ENCODE measurements at places on chromosomes 7 and 10.
A peak's percentile ranks its signal among the peaks of the same experiment; 100 is the strongest.

GRCh38 chr7:10644849-10645248 is 328.8 kb upstream of the PHF14 start:
- no peak for DNase-seq

GRCh38 chr7:28984631-28985030 is 26.5 kb upstream of the TRIL start:
- peak; percentile 46 for DNase-seq

DNA sequence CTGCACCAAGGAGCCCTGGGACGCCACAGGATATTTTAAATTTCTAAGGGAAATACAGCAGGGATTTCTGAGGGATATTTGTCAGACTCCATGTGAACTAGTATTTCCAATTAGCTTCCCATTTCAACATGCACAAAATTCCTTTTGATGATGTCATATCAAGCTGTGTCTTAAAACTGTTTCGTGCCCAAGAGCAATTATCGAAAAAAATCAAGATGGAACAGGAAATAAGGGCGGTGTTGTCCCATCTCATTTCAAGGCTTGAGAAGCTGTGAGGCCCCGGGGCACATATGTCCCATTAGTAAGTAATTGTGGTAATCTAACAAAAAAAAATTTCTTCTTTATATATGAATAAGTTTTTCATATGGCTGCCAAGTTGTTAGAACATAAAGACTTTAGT is 47.4 kb downstream of the PPP1R17 start:
- no peak for DNase-seq

DNA sequence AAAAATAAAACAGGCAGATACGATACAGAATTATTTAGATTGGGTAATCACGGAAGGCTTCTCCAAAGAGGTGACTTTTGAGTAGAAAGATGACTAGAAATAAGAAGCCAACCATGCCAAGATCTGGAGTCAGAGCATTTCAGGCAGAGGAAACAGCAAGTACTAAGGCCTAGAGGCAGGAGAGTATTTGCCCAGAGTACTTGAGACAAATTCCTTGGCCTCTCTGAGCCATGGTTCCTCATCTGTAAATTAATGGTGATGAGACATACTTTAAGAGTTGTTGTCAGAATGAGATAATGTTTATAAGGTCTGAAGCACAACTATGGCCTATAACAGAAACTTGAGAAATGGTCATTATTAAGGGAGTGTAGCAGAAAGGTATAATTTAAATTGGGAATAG is 15.8 kb upstream of the GPR37 start:
- DNase-seq = no peak

DNA sequence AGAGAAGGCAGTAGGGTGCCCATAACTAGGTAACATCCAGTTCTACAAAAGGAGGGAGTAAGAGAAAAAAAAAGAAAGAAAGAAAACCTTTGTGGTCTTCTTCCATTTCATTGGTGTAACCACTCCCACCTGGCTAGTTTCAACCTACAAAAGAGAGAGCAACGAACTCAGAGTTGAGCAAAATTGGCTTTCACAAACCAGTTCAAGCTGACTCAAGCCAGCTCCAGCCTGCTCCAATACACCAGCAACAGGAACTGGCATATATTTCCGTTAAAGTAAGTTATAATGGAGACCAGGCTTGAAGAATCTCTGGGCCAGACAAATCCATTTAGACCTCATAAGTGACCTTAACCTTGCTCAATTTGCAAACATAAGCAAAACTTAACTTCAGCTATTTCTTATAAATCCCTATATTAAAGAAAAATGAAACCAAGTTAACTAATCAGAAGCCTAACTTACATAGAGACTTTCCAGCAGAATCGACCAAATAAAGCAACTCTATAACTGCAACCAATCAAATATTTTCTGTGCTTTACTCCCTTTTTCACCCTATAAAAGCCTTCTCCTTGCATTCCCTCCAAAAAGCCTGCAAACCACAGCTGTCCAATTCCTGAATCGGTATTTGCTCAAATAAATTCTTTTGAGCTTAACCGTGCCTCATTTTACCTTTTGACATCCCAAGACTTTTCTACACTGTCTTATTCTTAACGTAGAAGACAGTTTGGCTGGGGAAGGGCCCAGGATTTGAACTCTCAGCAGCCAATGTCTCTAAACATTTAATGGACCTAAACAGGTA is 10.1 kb downstream of the ANKRD22 start:
- no peak for DNase-seq

GRCh38 chr10:16787361-16787791 is 29.8 kb downstream of the RSU1 start:
- DNase-seq = no peak

- no peak for DNase-seq
Measured at GRCh38 chr7:28481091-28481926, 69.0 kb downstream of the CREB5 start.

GRCh38 chr10:110863361-110863760 is 8.4 kb upstream of the PDCD4 start:
- no peak for DNase-seq

DNA sequence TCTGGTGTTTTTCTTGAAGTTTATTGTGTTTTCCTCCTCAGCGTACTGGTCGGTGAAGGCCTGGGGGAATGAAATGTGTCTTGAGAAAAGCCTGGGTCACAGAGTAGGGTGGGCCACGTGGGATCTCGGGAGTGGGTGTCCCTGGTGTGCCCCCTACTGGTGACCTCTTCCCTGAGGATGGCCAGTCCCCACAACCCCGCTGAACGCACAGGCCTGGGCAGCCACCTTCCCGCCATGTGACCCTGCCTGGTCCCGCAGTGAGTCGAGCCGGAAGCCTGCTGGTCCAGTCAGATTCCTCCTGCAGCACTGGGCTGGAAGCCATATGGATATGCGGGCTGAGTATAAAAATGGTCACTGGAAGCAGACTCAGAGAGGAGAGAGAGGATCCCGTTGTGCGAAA is 52.9 kb upstream of the GNA12 start:
- no peak for DNase-seq

DNA sequence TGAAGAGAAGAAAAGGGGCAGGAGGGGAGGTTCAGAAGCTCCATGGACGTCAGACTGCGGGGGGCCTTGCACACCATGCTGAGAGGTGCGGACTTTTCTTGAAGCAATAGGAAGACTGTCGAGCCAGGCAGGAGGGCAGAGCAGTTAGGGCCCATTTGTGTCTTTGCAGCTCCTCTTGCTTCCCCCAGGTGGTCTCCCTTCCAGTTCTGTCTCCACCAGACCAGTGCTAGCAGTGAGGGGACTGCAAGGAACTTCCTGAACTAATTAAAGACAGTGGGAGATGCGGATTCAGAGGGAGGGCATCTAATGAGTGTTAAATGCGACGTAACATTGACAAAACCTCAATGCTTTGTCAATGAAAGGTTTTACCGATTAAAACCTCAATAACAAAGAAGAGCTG is 225.4 kb downstream of the USP6NL start:
- no peak for DNase-seq

- peak; percentile 21 for DNase-seq
Measured at GRCh38 chr10:116268976-116269375, 4.0 kb downstream of the GFRA1 start.

GRCh38 chr10:116632596-116633215 is 12.0 kb downstream of the PNLIPRP2 start:
- DNase-seq = no peak

- no peak for DNase-seq
Measured at GRCh38 chr7:76233538-76234281, 32.0 kb downstream of the SRRM3 start.

DNA sequence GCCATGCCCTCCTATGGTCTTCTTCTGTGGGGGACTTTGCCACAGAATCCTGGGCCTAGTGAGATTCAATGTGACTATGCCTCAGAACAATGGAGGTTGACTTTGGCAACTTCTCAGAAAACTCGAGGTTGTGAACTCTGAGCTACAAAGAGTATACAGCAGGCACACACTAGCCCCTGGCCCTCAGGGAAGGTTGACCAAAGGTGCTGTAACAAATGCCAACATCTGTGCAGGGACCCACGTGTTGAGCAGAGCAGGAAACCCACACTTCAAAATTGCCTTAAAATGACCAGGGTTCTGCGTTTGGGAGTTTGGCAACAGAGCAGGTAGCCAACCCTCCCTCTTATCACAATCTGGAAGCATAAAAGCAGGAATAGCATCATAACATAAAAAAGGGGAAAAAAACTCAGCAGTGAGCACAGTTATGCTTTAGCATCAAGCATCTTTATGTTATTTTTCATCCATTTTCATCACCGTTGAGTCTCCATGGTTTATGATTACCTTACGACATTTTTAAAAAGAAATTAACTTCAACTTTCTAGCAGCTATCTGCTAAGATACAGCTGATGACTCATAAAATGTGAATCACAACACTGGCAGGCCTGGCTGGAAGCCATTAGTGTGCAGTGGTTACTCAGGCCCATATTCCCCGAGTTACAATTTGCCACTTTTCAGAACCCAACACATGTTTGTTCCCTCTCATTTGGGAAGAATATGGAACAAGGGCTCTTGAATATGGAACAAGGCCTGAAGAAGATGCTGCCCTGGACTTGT is 11.1 kb downstream of the PRLHR start:
- DNase-seq = peak; percentile 7

GRCh38 chr7:151754142-151754590 is 122.7 kb downstream of the PRKAG2 start:
- DNase-seq = peak; percentile 94

DNA sequence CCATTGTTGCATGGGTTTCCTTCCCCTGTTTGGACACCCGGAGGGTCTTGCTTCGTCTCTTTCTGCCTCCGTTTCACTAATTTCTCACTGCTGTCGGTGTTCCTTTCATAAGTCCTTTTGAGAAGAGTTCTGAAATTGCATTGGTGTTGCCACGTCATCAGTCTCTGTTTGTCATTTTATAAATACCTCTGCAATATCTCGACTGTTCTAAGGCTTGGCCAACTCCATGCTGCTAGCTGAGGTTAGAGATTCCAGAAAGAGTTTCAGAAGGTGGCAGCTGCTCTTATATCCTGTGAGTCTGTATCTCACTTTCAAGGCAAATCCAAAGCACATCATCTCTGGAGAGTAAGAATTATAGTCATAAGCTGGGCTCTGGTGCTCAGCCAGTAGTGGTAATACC is 148.0 kb upstream of the INSYN2A start:
- DNase-seq = no peak

DNA sequence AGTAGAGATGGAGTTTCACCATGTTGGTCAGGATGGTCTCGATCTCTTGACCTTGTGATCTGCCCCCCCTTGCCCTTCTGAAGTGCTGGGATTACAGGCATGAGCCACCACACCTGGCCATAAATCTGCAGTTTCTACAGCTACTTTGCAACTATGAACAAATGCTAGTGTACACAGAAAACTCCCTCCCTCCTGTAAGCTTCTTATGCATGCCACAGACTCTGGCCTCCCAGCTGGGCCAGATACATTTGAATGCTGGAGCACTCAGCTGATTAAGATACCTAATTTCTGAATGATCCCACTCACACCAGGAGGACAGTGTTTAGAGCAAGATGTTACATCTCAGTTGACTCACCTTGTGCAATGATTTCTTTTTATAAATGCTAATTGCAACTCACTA is 486.2 kb downstream of the KCNMA1 start:
- no peak for DNase-seq

DNA sequence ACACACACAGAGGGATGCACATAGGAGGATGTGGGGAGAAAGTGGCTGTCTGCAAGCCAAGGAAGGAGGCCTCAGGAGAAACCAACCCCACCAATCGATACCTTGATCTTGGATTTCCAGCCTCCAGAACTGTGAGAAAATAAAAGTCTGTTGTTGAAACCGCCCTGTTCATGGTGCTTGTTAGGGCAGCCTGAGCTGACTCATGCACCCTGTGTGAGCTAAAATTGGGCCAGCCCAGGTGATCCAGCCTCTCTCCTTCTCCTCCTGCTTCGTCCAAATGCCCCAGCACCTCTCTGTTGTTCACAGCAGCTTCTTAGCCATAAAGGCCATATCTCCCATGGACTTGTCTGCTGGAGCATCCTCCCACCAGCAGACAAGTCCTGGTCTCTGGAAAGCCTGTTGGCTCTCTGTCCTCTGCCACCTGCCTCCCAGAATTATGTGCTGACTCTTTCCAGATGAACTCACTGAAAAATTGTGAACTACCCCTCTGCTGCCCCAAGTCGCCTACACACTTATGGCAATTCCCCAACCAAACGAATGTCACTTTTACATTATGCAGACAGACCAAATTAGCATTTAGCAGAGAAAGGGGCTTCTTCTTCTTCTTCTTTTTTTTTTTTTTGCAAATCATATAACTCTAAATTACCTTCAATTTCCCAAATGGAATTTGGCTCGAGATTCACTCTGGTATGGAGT is 30.2 kb upstream of the CARD11 start:
- DNase-seq = no peak

- no peak for DNase-seq
Measured at GRCh38 chr10:132134241-132135052, 52.3 kb upstream of the DPYSL4 start.

GRCh38 chr7:103666326-103666725 is 220.3 kb upstream of the SLC26A5 start:
- DNase-seq = no peak

- DNase-seq = no peak
Measured at GRCh38 chr7:84372712-84373111, 178.1 kb upstream of the SEMA3A start.

GRCh38 chr10:69222157-69223027 is 2.3 kb downstream of the HKDC1 start:
- peak; percentile 94 for DNase-seq

- no peak for DNase-seq
Measured at GRCh38 chr10:44950326-44951225, 9.0 kb upstream of the RASSF4 start.

DNA sequence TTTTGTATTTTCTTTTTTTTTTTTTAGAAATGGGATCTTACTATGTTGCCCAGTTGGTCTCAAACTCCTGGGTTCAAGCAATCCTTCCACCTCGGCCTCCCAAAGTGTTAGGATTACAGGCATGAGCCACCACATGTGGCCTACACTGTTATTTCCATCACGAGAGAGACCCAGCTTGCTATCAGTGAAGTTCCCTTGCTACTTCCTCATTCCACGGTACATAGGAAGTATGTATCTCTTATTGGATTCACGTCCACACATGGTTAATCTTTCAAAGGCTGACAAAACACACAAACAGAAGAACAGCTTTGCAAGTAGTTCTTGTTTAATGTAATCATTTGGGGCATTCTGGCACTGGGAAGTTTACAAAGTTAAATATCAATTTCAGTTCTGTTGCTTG is 50.9 kb downstream of the DCLRE1A start:
- DNase-seq = no peak

GRCh38 chr7:41134300-41135255 is 568.3 kb downstream of the INHBA start:
- DNase-seq = no peak

Measured in SW480 (cell line).